GF-D8 (cell line): ENCODE measurements at places on chromosomes 16 and 17.

DNA sequence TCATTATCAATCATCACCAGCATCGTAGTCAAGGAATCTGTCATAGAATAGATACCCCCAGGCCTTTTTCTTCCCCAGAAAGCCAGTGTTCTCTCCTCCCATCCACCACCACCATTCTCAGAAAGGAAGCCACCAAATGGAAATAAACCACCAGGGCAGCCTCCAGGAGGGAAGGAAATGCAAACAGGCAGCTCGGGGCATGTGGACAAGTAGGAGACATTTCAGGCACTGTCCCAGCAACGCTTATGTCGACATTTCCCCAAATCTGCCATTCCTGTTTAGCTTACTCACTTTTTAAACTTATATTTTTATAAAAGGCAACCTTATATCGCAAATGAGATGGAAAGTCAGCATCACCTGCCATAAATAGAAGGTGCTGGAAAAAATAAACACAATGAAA, 15.8 kb downstream of the EMP2 start:
- no peak for DNase-seq

GRCh38 chr17:73667181-73667959, 23.1 kb upstream of the SDK2 start:
- peak; percentile 86 for DNase-seq

DNA sequence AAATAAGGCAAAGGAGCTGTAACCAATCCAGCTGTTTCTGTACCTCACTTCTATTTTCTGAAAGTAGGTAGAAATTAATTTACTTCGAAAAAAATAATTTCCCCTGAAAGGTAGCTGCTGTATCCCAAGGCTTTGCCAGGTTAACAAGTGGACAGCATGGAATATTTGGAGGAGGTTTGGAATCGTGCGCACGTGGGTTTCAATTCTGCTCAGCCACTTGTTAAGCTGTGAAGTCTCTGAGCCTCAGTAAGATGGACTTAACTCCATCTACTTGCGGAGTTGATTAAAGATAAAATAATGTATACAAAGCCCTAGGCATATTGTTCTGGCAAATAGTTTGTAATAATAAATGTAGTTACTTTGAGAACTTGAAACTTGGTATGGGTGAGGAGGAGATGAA, 57.4 kb upstream of the LGALS9 start:
- DNase-seq = no peak

GRCh38 chr16:86730597-86730996, 152.2 kb downstream of the FOXL1 start:
- DNase-seq = no peak

DNA sequence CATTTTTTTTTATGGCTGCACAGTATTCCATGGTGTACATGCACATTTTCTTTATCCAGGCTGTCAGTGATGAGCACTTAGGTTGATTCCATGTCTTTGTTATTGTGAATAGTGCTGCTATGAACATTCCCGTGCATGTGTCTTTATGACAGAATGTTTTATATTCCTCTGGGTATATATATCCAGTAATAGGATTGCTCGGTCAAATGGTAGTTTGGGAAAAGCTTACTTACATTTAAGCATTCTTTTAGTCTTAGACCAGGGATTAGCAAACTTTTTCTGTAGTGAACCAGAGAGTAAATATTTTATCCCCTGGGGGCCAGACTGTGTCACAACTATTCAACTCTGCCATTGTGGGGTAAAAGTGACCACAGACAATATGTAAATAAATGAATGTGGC, 40.2 kb downstream of the MED13 start:
- no peak for DNase-seq

GRCh38 chr16:60741810-60742209, 1294.4 kb downstream of the CDH8 start:
- DNase-seq = no peak

- no peak for DNase-seq
Measured at GRCh38 chr17:50060951-50061712, 5.2 kb downstream of the ITGA3 start.

- DNase-seq = no peak
Measured at GRCh38 chr17:8405499-8406016, 7.9 kb upstream of the RNF222 start.

DNA sequence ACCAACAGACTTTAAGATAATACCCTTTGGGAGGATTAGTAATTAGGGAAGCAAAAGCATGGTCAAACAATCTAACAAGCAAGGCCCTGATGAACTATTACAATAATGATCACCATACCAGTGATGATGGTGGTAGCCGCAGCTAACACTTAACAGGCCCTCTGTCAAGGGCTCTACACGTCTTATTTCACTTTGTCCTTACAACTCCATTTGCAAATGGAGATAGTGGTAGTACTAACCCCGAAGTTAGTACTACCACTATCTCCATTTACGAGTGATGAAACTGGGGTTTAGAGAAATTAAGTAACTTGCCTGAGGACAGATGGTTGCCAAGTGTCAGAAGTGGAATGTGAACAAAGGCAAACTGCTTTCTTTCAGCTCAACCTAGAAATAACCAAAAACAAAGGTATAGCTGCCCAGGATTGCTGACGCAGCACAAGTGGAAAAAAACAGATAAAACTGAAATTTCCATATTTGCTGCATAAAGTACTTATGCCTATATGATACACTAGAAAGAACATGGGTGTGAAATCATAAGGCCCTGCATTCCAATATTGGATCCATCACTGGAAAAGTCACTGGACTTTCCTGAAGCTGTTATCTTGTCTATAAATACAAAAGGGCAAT, 24.6 kb downstream of the CEP112 start:
- DNase-seq = no peak

- no peak for DNase-seq
Measured at GRCh38 chr17:75913537-75914210, 9.0 kb upstream of the MRPL38 start.

DNA sequence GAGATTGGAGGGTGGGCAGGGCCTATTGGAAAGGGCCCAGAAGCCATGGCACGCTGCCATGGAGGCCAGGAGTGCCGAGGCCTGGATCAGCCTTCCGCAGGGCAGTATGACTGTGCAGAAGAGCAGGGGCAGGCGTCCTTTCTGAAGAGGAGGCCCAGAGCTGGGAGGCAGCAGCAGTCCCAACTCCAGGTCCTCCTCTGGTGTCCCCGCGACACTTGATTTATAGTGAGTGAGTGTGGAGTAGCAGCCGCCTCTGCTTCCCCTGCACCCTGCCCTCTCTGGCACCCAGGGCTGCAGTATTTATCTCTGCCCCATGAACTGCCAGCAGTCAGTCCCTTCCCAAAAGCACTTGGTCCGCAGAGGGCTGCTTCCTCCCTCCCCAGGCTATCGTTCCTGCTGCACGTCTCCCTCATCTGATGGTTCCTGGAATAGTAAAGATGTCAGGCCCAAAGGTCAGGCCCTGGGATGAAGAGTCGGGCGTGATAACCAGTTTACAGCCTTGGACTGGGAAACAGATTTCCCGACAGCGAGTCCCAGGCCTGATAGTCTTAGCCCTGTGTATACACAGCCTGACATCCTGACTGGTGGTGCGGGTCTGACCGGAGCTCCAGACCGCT, 32.9 kb downstream of the PGS1 start:
- DNase-seq = no peak

DNA sequence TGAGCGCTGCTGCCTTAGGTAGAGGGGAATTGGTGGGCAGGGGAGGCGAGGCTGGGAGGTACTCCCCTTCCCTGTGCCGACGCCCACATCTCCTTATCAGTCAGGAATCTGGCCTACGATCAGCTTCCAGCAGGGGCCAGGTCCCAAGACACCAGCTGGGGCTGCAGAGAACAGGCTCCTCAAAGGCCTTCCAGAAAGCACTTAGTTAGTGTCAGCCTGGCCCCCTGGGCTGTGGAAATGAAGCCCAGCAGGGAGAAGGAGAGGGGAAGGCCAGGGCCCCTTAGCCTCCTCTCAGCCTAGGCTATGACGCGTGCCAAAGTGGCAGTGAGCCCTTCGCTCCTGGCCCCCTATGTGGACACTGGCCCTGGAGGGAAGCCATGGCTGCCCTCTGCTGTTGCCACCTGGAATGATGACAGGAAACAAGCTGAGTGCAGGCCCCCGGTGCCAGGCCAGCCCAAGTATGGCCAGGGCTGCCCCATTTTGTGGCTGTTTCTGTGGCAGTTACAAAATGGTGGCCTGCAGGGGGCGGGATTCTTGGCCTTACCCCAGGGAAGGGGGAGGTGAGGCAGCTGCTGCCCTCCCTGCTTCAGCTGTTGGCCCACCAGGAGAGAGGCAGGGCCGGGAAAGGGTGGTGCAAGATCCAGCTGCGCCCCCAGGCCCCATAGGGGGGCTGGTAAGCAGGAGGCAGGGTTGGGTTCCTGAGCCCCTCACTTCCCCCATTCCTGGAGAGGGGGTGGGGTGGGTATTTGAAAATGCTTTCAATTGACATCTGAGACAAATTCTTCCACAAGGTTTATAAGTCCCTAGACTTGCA, 11.3 kb downstream of the TBX4 start:
- no peak for DNase-seq

- DNase-seq = no peak
Measured at GRCh38 chr16:46650254-46650623, 29.1 kb upstream of the SHCBP1 start.

- no peak for DNase-seq
Measured at GRCh38 chr17:17420082-17420481, 56.7 kb upstream of the MED9 start.

- no peak for DNase-seq
Measured at GRCh38 chr17:6098050-6098822, 28.1 kb downstream of the WSCD1 start.

- DNase-seq = no peak
Measured at GRCh38 chr16:88363239-88363891, 19.4 kb upstream of the ZNF469 start.

- DNase-seq = peak; percentile 48
Measured at GRCh38 chr16:53055541-53056391, 975 bp downstream of the CHD9 start.

GRCh38 chr16:88346680-88347505, 35.9 kb upstream of the ZNF469 start:
- no peak for DNase-seq

DNA sequence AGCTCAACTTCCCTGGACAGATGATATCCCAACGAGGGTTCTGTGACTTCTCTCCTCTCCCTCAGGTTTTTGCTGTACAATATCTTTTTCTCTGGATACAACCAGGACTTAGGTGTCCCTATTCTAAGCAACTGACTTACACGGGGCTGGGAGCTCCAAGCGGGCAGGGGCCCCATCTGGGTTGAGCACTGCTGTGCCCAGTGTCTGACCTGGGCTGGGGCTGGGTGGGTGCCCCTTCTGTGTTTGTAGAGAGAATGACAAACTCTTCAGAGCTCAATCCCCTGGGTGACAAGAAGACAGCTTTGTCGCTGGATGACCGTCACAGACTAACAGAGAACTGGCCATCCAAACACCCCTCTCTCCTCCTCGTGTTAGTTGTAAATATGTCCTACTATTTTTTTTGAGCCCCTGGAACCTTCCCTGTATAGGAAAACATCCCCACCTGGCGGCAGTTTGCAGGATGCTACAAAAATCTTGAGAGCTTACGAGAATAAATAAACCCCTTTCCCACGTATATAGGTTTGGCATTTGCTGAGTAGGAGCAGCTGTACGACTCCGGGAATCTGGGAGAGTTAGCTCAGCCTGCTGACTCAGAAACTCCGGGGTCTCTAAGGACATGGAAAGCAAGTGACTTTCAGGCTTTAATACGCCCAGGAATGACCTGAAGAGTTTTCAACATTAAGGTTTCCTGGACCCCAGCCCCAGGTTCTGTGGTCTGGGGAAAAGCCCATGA, 23.7 kb upstream of the RCVRN start:
- DNase-seq = no peak

DNA sequence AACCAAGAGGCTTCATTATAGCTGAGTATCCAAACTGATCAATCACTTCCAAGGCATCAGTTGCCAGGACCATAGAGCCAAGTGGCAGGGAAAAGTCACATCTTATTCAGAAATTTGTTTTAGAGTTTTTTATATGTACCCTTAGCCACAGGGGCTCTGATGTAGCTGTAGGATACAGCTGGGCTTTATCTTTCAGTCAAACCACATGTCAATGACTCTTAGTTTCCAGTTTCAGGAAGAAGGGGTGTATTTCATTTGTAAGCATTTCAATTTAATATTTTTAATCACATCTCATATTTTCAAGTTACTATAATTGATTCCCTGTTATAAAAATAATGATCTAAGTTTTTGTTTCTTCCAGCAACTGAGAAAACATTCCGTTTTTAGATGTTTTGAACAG, 2.9 kb upstream of the FLCN start:
- DNase-seq = no peak

DNA sequence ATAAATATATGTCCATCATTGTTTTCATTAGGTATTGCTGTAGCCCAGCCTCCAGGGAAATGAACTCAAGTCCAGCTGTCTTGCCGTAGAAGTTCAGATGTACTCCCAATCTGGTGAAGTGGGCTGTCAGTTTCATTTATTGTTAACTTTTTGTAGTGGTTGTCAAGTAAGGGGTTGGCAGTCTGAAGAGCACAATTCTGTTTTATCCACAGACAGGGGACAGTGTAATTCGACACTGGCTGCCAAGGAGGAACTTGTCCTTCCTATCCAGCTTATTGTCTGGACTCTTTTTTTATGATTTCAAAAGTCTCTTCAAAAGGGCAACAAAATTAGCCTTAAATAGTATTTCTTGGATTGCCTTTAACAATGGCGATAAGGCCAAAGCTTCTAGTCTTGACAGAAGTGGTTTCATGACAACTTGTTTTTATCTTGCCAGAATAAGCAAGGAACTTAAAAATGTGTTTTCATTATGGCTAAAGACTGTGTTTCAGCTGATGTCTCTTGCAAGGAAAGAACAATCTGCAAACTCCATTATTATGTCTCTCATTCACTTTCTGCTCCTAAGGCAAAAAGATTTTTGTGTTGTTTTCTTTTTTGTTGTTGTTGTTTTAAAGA, 73.9 kb upstream of the TANC2 start:
- DNase-seq = no peak

DNA sequence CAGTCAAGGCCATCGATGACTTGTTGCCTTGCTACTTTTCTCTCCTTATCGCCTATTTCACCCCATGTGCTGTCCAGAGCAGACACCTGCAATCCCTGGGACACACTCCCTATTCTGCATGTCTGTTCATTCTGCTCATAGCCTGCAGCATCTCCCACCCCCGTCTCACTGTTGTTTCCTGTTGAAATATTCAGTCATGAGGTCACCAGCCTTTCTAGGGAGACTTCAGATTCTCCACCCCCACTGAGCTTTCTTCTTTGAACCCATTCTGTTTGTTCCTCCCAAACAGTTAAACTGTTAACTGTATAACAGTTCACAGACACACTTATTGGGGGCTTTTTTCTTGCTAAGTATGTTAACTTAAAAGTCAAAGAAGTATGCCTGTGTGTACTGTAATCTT, 94.4 kb downstream of the AATF start:
- DNase-seq = no peak

DNA sequence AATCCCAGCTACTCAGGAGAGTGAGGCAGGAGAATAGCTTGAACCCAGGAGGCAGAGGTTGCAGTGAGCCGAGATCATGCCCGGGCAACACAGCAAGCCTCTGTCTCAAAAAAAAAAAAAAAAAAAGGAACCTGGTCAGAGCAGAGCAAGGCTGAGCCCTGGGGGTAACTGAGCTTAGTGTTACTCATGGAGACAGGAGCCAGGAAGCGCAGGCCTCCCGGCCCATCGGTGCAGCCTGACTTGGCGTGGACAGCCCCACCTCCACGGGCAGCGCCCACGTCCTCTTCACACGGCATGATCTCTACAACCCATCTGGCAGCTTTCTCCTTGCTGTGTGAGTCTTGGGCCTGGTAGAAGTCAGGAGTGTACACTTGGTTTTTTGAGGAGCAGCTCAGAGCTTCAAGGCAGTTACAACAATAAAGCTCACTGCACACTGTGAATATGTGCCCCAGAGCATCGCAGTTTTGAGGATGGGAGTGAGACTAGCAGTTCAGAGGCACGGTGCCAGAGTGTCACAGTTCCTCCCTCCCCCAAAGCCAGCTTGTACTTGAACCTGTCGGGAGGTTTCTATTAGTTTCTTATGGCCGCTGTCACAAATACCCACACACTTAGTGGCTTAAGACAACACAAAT, 129.9 kb downstream of the RAP1GAP2 start:
- DNase-seq = peak; percentile 3
